CD4-positive, alpha-beta T cell treated with Interleukin-10 for 1 hour (primary cell): ENCODE measurements at places on chromosomes 2 and 18.
A peak's percentile ranks its signal among the peaks of the same experiment; 100 is the strongest.

- DNase-seq = peak; percentile 17
These were observed 73.8 kb upstream of the B3GNT7 start for GRCh38 chr2:231321556-231322334.

DNA sequence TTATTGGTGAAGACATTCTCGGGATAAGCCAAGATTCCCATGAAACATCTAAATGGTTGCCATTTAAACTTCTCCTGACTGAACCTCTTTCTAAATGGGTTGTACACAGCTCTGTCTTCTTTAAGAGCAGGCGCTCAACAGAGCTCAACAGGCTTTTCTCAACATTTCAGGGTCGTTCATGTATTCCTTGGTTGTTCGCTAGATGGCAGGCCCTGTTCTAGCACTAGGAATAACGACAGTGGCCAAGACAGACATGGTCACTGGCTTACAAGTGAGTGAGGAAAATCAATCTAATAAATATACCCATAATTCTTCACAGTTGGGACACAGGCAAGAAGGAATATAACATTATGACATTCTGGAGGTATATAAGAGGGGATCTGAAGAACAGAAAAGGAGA is 154.5 kb downstream of the SMAD2 start:
- DNase-seq = no peak

- DNase-seq = no peak
These were observed 148.9 kb downstream of the ZBTB7C start for GRCh38 chr18:48260237-48260636.

DNA sequence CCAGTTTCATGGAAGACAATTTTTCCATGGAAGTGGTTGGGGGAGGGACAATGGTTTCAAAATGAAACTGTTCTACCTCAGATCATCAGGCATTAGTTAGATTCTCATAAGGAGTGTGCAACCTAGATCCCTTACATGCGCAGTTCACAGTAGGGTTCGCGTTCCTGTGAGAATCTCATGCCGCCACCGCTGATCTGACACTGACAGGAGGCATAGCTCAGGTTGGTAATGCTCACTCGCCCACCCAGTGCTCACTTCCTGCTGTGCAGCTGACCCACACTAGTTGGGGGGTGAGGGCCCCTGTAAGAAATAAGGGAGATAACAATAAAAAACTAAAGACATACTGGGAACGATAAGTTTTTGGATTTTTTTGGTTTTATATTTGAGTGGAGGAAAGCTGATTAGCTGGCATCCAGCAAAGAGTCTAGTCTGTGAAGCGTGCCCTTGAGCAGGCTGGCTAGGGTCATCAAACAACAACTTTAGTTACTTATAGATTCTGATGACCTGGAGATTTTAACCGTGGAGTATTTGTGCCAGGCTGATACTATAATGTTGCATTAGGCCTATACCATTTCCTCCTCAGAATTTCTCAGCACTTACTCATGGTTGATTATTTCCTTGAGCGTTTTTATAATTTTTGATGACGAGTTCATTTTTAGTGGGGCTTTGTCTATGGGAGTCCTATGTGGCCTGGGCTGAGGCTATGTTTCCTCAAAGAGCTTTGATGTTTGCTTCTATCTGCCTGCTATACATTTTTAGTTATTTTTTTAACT is 6.3 kb upstream of the MCFD2 start:
- no peak for DNase-seq

- no peak for DNase-seq
These were observed 98.6 kb upstream of the NFU1 start for GRCh38 chr2:69535817-69536241.

- DNase-seq = no peak
These were observed 146.6 kb downstream of the VAPA start for GRCh38 chr18:10060469-10060782.
